ENCODE measurements at places on chromosomes 4 and X.

- DNase-seq = no peak
These were observed 2.3 kb upstream of the SLC26A1 start for GRCh38 chr4:995311-996026.

DNA sequence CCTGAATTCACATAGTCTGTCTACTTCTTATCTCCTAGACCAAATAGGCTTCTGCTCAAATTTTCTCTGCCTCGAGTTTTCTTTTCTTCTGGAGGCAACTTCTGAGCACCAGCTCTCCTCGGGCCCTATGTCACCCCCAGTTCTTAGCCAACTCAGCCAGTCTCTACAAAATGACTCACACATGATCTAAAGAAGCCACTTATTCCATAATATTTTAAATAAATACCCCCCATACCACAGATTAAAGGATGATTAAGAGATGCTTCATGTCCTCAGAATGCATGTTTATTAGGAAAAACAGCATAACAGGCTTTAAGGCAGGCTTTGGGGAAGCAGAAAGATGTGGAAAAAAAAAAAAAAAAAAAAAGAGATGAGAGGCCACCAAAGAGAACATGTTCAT lies 36.6 kb upstream of the DDX53 start:
- DNase-seq = no peak

- DNase-seq = no peak
These were observed 177.1 kb upstream of the CENPE start for GRCh38 chr4:103375278-103375677.

- peak; percentile 2 for DNase-seq
These were observed 82.4 kb upstream of the SMIM10 start for GRCh38 chrX:134908356-134908755.

- DNase-seq = peak; percentile 92
These were observed at the start of gene FAM13A for GRCh38 chr4:89056953-89057398. FAM13A (minus strand) TSS chr4:89057185; CDS start chr4:89056964, 221 bp downstream.

Data from ACHN (cell line).